Posterior vena cava (tissue), 2 donors: ENCODE measurements at places on chromosomes 2 and 18.

GRCh38 chr2:15936277-15937104 is 3.9 kb upstream of the MYCN start:
- DNase-seq, result no peak

- DNase-seq, result no peak
Measured at GRCh38 chr18:23306822-23307221, 146.3 kb upstream of the RIOK3 start.

DNA sequence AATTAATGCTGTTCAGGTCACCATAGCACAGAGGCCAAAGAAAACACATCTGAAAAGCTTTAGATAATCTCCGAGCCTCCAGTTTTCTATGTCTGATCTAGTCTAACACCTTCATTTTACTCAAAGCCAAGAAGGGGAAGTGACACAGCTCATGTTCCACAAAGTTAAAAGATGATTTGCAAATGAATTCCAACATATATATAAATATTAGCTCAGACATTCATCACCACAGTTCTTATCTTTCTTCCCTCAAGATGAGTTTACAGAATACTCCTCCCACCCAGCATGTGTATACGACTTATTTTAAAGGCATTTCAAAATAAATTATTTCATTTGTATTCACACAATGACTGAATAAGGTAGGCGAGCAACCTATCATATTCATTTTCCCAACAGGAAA is 82.4 kb downstream of the AAK1 start:
- DNase-seq, result no peak

DNA sequence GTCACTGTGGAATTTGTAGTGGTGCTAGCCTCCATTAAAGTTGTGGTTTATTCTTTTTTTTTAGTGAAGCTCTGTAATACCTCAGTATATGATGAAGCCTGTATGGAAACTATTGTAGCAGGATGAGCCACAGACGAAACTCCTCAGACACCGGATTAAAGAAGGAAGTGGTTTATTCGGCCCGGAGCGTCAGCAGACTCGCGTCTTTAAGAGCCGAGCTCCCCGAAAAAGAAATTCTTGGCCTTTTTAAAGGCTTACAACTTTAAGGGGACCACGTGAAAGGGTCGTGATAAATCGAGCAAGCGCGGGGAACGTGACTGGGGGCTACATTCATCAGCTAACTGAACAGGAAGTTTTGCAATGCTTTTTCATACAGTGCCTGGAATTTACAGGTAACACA is 8.1 kb upstream of the CCL20 start:
- DNase-seq, result no peak

- no peak for DNase-seq
Measured at GRCh38 chr2:73376681-73377080, 9.0 kb upstream of the ALMS1 start.

DNA sequence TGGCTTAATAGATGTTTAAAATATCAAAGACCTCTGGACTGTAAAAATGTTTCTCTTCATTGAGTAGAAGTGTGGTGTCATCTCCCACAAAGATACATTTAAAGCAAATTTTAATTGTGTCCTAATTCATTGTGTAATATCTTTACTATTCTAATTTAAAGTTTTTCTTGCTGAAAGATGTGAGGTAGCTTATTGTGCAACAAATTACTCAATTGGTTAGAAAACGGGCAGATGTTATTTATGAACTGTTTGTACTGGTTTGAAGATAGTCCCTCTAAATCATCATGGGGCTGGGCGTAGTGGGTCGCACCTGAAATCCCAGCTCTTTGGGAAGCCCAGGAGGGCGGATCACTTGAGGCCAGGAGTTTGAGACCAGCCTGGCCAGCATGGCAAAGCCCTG is 65.3 kb downstream of the CYBRD1 start:
- no peak for DNase-seq

DNA sequence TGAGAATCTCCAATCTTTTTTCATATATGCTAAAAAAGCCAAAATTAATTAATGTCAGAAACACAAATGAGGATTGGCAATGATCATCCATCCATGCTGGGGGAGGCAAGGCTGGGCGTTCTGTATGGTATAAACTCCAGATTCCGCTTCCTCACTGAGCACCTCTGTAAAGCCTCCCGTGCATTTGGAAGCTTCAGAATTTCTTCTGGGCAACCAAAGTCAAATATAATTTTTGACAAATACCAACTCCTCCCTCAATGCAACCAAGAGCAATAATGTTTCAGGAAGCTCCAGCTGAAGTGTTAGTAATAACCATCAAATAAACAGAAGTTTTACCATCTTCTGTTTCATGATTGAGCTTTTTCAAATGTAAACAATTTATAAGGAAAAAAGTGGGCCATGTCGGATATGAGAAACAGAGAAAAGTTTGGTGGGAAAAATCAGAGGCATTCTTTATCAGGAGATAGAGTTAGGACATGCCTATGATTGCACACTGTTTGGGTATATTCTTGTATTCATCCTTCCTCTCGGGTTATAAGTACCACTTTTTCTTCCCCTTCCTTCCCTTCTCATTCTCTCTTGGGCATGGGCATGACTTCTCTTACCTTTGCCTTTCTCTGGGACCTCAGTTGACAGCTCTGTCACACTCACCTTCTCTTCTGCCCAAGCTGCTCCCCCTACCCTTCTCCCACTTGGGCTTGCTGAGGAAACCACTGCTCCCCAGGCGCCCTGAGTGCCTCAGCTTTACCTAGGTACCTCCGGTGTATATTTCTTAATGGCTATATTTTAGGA is 149.5 kb upstream of the ZEB2 start:
- no peak for DNase-seq

- no peak for DNase-seq
Measured at GRCh38 chr2:157782057-157782845, 93.9 kb downstream of the ACVR1 start.

DNA sequence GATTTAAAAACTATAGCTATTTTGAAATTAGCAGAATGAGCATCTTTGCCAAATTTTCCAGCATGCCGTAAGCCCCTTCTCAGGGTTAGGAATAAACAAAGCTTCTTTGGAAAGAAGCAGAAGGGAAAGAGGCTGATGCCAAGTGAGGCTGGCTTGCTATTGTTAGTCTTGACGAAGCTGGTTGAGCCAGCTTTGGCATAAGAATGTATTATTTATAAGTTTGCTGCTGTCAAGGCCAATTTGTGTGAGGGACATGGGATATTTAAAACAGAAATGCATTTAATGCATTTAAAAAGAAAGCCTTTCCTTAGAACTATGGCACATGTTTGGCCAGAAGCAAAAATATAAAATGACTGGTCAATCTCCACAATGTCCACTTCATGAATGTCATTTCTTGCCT is 52.5 kb upstream of the TTN start:
- no peak for DNase-seq

DNA sequence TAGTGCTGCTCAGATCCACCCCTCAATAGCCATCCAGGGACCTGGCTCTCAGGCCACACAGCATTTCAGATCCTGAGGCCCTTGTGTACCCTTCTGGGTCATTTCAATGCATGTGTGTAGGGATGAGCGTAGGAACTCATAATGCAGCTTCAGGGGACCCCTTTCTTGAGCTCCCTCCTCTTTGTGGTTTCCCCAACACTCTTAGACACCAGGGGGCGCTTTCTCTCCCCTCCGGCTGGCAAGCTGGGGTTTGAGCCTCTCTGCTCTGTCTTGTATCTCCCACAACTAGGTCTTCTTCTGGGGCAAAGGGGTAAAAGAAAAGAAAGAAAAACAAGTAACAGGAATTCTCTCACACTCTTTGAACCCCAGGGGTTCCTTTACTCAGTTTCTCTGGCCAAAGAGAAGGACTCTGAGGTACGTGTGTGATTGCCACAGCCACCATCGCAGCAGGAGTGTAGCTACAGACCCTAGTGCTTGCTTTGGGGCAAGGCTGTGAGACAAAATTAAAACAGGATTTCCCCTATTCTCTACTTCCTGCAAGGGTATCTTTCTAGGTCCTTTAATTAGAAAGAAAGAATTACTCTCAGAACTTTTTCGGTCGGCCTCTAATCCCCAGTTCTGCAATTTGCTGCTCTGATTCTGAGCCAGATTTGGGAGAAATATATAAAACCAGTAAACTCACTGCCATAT is 38.0 kb downstream of the CABYR start:
- DNase-seq, result no peak

DNA sequence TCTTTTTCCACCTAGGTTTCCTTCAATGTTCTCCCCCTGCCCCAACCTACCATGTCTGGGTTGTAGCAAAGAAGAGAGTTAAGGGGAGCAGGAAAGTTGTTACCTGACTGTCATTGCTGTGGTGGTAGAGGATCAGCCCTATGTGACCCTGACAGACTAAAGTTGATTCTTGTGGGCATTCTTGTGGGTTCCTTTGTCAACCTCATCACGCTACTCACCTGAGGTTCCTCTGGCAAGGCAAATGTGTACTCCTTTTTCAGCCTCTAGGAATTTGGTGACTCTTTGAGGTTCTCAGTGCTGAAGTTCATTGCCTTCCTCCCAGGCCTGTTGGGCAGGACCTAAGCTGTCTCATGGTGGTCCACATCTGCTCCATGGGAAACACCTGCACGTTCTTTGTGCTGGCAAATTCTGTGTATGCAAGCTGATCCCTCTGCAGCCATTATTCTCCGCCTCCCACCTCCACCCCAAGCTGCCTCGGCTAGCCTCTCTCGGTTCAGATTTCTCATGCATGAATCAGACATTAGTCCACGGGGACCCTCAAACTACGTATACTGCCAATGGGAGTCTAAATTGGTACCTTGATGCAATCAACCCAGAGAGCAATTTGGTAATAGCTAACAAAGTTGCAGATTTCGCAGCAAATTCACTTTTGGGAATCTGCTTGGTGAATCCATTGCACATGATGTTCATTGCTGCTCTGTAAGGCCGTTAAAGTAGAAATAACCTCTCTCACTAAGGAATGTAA is 1.5 kb upstream of the GMCL1 start:
- DNase-seq, result no peak

DNA sequence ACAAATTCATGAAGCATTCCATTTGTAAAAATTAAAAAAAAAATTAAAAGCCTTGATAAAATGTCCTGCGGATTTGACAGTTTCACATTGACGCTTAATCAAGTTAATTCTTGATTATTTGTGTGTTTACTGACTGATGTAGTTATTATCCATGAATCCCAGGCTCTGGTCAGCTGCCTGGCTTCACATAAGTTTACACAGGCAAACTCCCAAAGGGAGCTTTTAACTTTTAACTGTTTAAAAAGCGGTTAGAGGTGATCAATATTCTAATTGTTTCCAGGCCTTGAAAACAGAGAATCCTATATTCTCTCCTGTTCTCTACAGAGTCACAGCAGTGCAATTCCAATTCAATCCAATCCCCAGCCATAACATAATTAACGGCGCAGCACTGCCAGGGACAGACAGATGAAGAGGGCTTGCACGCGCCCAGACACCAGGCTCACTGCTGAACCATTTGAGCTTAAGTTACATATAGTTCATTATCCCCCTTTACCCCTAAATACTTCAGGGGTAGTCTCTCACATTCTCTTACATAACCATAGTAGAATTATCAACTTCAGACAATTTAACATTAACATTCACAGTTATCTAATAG is 47.5 kb downstream of the ATP8B1 start:
- no peak for DNase-seq

- DNase-seq, result no peak
Measured at GRCh38 chr2:208099682-208100470, 24.4 kb downstream of the CRYGD start.

- DNase-seq, result no peak
Measured at GRCh38 chr2:201709747-201710146, 11.3 kb upstream of the MPP4 start.

DNA sequence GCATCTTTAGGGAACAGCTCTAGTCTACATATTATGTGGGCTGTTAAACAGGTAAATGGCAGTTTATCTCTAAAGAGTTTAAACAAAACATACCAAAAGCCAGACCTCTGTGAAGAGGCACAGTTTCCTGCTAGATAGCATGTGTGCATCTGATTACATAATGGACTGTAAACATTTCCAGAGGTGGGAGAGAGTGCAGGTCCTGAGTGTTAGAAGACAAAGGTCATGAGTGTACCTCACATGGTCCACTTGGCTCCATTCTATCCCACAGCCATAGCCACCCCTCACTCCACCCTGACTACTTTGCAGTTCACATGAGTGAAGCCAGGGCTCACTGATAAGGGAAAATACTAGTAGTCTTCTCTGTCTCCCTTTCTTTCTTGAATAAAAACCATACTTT is 233.4 kb downstream of the MTX2 start:
- no peak for DNase-seq

- no peak for DNase-seq
Measured at GRCh38 chr2:58701688-58702301, 460.7 kb upstream of the FANCL start.

DNA sequence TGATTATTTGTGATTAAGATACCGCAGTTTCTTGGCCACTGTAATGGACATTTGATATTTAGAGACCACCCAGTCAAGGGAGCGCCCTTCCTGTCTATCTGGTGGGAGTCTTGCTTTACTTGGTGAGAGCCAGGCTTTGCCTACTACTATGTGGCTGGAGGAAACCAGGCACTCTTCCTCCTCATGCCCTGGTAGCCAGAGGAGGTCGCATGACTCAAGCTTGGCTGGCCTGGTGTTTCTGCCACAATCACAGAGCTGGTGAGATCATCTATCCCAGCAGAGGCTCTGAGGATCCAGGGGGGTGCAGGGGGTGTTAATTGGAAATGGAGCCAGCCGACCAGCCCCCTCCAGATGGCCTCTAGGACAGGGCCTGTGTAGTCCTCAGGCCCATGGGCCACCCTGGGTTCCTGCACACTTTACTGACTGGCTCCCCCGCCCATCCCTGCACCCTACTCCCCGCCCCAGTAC is 46.8 kb upstream of the BIN1 start:
- DNase-seq, result peak; percentile 86

DNA sequence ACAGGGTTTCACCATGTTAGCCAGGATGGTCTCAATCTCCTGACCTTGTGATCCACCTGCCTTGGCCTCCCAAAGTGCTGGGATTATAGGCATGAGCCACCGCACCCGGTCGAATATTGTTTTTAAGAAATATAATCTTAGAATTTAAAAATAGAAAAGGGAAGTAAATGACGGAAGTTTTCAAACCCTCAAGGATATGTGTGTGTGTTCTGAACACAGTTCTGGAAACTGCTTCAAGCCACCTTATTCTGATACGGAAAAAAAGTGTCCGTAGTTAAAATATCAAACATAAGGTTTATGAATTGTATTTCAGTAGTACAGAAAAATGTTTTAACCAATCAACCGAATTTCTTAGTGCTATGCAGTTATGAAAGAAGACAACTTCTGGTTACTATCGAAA is 115.9 kb downstream of the UPP2 start:
- no peak for DNase-seq

DNA sequence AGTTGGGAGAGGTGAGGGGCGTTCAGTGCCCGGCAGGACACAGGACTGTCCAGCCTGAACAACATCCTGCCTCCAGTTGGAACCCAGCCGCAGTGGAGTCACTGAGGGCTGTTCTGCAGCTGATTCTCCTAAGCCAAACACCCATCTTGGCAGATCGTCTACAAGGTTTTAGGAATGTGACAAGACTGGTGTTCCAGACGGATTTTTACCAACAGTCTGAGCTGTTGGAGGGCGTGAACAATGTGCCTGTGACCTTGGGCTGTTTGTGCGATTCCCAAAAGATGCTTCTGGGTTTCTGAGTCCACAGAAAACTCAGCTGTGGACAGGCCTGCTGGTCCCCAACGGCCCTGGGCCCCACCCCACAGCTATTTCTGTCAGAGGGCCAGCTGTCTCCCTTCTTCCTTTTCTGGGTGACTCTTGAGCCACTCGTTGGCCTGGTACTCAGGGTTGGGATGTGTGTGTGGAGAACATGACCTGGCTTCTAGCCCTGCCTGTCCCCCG is 5.7 kb downstream of the LRRFIP1 start:
- DNase-seq, result no peak

GRCh38 chr2:142834021-142834420 is 43.4 kb upstream of the KYNU start:
- no peak for DNase-seq

- no peak for DNase-seq
Measured at GRCh38 chr2:45780541-45781463, 129.3 kb downstream of the PRKCE start.

GRCh38 chr18:9642799-9643462 is 28.6 kb upstream of the PPP4R1 start:
- DNase-seq, result no peak
